ENCODE measurements at places on chromosomes 1 and 21.

- DNase-seq, result no peak
These were observed 26.3 kb upstream of the ZNF648 start for GRCh38 chr1:182087719-182088350.

GRCh38 chr1:182952677-182953444 lies at the start of gene SHCBP1L:
Gene SHCBP1L, minus strand, starts transcription at chr1:182953166. Its CDS starts 33 bp downstream, at chr1:182953133.
- no peak for DNase-seq

GRCh38 chr1:154801234-154802011 lies 68.7 kb downstream of the KCNN3 start:
- no peak for DNase-seq

DNA sequence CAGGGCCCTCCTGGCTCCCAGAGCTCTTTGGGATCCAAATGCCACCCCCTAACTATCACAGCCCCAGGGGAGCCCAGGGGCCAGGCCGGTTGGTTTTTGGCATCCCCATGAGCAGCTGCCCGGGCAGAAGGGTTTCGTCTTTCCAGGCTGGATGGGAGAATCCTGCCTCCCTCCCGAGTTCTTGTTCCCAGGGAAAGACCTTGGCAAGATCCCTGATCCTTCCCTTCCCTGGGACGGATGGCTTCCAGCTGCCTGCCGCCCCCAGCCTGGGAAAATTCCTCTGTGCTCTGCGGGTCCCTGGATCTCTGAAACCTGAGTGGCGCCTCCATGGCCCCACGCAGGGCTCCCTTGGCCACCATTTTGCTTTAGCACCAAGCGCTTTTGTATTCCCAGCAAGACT lies 55.6 kb downstream of the TAS1R2 start:
- no peak for DNase-seq

DNA sequence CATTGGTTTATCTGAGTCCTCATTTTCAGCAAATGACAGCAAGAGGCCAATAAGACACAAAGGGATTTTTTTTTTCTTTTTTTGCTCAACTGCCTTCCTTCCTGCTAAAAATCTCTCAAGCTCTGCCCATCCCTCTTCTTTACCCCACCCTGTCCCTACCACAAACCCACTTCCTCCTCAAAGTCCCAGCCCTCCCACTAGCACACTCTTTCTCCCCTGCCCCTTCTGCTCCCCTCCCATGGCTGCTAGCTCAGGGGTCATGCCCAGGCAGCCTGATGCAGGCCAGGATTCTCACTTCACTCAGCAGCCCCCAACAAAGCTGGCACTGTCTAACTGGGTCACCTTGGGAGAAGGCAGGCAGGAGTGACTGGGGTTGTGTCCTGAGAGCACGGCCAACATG lies 28.8 kb upstream of the PPP2R5A start:
- no peak for DNase-seq

- DNase-seq, result no peak
These were observed 30.6 kb upstream of the COL6A1 start for GRCh38 chr21:45950740-45951515.

DNA sequence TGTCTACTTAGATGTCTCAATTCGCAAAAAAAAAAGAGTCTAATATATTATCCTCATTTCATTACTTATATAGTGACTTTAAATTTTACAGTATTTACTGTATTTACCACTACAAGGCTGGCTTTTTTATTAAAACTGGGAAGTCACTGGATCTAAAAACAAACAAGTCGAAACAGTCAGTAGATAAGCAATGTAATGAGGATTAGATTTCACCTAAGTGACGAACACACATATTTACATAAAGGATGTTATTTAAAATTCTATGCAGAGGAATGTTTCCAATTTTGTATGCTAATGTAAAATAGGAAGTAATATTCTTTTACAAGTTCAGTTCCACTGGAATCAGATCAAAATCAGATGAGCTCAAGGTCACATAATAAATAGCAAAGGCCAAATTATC lies 28.3 kb downstream of the TTC13 start:
- no peak for DNase-seq
